ENCODE measurements at places on chromosomes 7 and 10.

DNA sequence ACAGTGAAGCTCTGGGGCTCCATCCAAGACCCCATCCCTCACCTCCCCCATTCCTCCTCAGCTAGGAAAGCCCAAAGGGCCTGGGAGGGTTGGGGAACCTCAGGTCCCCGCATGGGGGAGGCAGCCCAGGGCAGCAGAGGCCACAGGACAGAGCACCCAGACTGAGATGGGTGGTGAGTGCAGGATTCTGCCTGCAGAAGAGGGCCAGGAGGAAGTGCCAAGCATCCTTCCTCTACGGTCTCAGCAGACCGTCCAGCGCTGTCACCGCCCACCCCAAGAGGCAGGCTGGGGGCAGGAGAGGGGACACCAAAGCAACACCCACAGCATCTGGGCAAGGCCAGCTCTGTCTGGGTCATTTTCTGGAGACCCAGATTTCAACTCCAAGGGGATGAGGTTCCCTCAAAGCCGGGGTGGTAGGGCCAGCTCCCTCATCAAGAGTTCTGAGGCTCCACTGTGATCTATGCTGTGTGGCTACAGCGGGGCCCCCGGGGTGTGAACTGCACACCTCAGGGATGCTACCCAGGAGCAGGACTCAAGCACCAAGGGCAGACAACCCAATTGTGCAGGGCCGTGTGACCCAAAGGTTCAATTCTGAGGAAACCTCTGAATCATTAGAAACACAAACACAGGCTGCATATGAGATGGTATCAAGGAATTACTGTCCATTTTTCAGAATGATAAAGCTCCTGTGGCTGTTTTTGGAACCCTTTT lies 46.8 kb downstream of the CAMK2B start:
- no peak for DNase-seq

- DNase-seq: no peak
Measured at GRCh38 chr10:116676633-116677032, 55.9 kb downstream of the PNLIPRP2 start.

GRCh38 chr10:5625992-5626777 lies 40.2 kb downstream of the ASB13 start:
- DNase-seq: peak; percentile 69

- no peak for DNase-seq
Measured at GRCh38 chr7:132723506-132724081, 147.3 kb upstream of the PLXNA4 start.

DNA sequence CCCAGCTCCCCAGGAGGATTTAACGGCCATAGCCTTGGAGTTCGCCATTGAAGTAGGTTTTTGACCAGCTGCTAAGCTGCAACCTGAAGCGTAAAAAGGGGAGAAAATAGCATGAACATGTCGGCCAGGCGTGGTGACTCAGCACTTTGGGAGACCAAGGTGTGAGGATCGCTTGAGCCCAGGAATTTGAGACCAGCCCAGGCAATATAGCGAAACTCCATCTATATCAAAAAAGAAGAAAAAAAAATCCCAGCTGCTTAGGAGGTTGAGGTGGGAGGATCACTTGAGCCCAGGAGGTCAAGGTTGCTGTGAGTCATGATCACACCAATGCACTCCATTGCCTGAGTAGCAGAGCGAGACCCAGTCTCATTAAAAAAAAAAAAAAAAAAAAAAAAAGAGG lies 32.2 kb upstream of the MCU start:
- no peak for DNase-seq

GRCh38 chr10:74932648-74933047 lies 106.2 kb downstream of the KAT6B start:
- DNase-seq: no peak

- peak; percentile 33 for DNase-seq
Measured at GRCh38 chr7:44386139-44386913, 60.9 kb upstream of the CAMK2B start.

DNA sequence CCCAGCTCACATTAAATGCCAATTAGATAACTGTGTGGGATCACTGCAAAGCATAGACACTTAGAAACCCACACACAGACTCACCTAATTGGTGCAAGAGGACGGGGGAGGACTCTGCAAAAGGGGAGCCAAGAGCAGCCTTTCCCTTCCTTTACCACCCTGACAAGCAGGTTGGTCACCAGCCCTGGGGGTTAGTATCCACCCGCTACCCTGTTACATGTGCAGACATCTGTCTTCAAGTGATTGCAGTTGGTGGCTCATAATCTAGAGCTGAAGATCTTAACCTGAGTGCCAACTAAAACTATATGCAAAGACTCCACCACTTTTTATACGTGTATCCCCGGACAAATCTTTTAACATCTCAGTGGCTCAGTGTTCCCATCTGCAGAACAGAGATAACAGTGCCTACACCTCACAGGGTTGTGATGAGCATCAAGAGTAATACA lies 56.9 kb downstream of the SORBS1 start:
- DNase-seq: no peak

GRCh38 chr7:93011351-93012294 lies 106.2 kb downstream of the SAMD9 start:
- DNase-seq: no peak
